ENCODE measurements at places on chromosomes 5 and 9.

DNA sequence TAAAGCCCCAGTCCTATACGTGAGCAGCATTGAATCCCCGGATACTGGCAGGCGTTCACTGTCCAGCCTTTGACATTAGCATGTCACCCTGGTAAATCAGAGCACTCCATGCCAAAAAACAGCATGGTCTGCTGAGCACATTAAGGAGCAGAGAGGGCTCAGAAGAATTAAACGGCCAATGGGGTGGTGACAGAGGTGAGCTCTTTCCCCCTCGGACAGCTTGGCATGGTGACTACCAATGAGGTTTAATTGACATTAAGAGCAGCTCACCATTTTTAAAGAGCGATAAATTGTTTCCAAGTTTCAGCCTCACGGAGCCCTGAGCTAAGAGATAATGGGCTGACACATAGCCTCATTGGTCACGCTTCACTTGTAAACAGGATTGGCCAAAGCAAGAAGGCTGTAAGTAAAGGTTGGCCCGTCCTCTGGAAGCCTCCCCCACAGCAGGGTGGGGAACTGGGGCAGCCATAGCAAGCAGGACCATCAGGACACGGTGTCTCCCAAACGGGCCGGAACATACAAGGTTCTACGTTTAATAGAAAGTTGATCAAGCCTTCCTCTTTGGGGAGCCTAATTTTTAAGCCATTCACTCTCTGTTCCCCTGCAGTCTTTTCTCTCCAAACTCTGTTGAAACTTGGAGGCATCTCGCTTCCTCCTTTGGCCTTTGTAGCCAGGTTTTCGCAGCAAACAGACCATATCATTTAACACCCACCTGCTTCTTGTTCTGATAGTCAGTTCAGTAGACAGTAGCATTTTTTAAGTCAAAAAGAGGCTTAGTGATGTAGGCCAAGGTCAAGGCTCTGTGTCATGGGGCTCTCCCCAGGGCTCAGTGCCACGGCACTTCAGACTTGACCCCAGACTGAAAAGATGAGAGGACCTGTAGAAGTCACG is 25.9 kb downstream of the QRFP start:
- DNase-seq, result peak; percentile 53

- DNase-seq, result no peak
These were observed 16.7 kb downstream of the GOLGA2 start for GRCh38 chr9:128259156-128259555.

DNA sequence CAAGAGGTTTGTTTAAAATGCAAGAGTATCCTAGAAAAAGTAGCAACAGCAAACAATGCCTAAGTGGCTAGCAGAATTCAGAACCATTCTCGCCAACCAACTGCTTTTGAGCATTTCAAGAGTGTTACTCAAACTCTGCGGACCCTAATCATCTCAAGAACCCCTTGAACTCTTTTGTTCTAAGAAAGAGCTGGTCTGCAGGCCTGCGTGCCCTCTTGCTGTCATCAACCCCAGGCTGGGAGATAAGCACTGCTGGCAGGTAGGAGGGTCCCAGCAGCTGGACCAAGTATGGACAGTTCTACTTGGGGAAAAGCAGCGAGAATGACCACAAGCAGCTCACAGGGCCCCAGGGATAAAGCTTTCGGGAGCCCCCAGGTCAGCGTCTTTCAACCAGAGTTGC is 38.3 kb downstream of the MYO10 start:
- no peak for DNase-seq

DNA sequence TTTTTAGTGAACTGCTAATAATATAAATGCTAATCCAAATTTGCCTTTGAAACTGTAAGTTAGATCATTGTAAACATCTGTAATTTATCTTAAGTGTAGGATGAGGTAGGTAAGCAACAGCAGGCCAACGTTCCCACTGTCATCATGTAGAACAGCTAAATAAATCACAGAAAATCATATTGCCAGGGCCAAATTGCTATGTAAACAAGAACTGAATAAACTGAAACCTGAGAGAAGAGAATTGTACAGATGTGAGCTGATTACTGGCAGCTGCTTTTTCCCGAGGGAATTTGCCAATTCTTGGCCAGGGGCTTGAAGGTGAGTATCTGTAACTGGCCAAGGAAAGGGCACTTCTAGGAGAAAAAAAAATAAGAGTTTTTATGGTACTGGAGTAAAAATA is 97.6 kb downstream of the CDH10 start:
- DNase-seq, result no peak

- DNase-seq, result no peak
These were observed 102.7 kb downstream of the UGCG start for GRCh38 chr9:111999319-111999718.

DNA sequence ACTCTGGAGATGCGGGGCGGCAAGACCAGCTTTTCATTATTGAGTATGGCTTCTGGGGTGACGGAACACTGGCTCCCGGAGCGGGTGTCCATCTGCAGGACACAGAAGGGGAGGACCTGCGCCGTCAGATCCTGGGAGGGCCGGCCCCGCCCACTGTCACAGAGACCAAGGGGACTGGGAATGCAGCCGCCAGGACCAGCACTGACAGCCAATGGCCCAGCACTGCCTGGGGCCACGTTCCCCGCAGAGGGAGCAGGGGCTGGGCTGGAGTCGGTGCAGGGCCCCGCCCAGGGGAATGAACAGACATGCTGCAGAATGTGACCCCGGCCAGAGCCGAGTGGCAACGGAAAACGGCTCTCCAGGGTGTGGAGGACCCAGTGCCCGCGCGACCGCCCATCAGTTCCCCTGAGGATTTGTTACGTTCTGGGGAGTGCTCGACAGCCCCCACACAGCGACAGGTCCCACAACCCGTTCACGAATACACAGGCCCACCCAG is at the start of gene ZDHHC11:
ZDHHC11 (minus strand) TSS at position 476 of the 496 bp plus-strand sequence; CDS start at position 92, 384 bp downstream.
- no peak for DNase-seq

- DNase-seq, result no peak
These were observed 302.6 kb downstream of the KIF4B start for GRCh38 chr5:155316070-155316714.
